ENCODE measurements at places on chromosomes 6 and 20.
A peak's percentile ranks its signal among the peaks of the same experiment; 100 is the strongest.

DNA sequence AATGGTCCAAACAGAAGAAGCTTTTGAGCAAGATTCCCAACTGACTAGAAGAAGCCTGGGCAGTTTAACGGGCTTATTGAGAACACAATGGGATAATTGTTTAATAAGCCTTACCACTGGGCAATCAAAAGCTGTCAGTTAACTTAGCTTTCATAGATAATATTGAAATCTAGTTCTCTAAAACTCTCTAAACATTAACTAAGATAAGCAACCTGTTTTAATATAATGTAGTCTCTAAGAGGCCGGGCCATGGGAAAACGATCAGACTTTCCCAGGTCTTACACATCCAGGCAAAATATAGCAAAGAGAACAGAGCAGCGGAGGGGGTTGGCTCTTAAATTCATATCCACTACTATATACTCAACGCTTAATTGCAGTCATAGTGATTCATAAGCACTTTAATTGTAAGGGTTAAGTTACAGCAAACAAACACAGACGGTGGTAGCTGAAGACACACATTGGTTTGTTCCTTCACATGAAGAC is 128.0 kb upstream of the FAM83B start:
- DNase-seq, result no peak

- no peak for DNase-seq
Observed at GRCh38 chr6:36104836-36105235, 25.5 kb upstream of the MAPK13 start.

DNA sequence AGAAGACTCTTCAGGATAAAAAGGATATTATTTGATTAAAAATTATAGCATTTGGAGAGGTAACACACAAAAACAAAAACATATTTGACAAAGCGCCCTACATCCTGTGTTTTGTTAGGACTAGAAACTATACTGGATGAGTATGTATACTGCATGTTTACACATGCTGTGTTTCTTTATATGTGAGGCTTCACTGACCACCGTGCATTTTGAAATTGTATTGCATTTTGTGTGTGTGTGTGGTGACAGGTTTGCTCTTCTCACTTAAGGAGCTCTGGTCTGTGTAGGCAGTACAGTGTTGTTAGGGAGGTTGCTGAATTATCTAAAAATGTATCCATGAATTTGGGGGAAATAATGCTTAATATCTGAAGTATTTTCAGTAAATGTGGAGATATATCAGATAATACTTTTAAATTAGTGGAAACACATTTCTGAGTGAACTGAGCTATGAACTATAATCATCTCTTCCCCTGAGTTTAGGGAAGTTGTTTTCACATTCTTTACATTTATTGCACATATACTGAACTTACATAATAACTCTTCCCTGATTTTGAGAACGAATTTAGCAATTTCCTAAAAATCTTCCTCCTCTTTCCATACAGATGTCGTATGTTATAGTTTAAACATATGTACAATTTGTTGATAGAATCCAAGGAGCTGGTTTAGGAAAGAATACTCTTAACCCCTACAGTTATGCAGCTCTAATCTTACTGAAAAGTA is 43.3 kb downstream of the TMEM170B start:
- no peak for DNase-seq

GRCh38 chr6:15798533-15799255 is 135.9 kb upstream of the DTNBP1 start:
- no peak for DNase-seq

- DNase-seq, result peak; percentile 21
Observed at GRCh38 chr6:24359640-24360454, 2.0 kb upstream of the DCDC2 start.

GRCh38 chr6:32943864-32944649 is 3.2 kb upstream of the HLA-DMB start:
- no peak for DNase-seq

- DNase-seq, result peak; percentile 92
Observed at GRCh38 chr6:31734821-31735406, 1.4 kb downstream of the CLIC1 start.

DNA sequence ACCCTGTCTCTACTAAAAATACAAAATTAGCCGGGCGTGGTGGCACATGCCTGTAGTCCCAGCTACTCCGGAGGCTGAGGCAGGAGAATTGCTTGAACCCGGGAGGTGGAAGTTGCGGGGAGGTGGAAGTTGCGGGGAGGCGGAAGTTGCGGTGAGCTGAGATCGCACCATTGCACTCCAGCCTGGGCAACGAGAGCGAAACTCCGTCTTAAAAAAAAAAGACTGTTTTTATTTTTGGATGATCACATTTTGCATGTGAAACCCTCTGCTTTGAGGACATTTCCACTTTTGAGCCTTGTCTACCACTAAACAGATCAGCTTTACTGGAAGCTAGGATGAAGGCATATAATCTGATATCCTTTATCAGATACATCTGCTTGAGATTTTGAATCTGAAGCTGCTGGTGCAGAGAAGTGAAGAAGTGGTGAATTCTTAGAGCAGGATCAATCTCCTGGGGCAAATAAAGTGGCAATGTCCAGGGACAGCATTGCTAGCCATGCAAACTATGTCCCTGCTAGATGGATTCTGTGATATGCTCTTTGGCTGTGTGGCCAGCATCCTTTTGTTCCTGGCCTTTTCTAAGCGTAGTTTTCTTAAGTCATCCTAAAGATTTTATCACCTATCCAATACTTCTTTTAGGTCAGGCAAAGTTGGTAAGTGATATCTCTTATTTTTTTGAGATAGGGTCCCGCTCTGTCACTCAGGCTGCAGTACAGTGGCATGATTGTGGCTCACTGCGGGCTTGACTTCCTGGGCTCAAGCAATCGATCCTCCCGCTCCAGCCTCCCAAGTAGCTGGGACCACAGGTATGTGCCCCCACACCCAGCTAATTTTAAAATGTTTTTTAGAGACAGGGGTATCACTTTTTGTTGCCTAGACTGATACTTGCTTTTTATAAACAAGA is 23.3 kb downstream of the RBL1 start:
- no peak for DNase-seq

GRCh38 chr6:125474061-125474460 is 172.3 kb upstream of the HDDC2 start:
- DNase-seq, result no peak

DNA sequence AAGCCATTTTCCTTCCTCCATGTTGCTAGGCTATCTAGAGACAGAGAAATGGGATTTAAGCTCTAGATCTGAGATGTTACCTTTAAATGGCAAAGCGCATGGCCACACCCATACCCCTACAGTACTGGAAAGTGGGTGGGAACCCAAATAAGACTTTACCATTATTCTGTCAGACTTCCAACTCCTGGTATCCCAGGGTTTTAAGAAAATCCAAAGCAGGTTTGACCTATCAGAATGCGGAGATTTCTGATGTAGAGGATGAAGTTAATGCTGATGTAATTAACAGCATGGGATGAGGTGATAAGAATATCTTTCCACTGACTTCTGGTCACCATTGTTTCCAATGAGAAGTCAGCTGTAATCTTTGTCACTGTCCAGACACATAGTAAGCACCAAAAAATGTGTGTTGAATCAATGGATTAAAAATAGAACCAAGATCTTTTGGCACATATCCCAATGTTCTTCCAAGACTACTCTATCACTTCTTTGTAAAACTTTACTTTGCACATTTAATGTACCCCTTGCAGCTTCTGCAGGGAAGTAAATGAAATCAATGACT is 140.8 kb upstream of the INSM1 start:
- DNase-seq, result no peak

- no peak for DNase-seq
Observed at GRCh38 chr6:64429926-64430325, 794.3 kb downstream of the PHF3 start.

DNA sequence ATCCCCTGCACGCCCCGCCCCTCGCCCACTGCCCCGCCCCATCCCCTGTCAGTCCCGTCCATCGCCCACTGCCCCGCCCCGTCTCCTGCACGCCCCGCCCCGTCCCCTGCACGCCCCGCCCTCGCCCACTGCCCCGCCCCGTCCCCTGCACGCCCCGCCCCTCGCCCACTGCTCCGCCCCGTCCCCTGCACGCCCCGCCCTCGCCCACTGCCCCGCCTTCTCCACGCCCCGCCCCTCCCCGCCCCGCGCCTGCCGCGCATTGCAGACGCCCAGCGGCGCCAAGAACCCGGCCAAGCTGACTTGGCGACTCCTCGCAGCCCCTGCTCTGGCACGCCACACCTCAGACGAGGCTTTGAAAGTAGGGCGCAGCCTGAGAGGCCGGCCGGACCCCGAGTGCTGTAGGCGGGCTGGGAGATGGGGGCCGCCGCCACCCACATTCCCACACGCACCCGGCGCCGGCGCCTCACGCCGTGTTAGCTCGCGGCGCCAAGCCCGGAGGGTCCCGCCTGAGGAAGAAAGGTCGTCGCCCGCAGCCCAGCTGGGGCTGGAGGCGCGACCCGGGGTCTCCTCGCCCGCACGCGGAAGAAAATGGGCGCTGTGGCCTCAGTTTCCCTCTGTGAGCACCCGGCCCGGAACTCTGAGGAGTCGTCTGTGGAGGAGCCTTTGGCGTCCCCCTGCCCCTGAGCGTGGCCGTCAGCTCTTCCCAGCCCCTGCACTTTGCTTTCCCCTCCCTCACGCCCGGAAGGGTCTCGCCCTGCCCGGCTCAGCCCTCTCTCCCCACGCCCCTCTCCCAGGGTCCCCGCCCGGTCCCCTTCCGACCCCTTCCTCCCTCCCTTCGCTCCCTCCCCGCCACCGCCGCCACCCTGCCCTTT is at the start of gene RAD21L1:
Gene RAD21L1, plus strand, starts transcription at position 262 of the 872 bp plus-strand sequence. CDS start 2,410 bp downstream, outside the sequence.
- peak; percentile 94 for DNase-seq

DNA sequence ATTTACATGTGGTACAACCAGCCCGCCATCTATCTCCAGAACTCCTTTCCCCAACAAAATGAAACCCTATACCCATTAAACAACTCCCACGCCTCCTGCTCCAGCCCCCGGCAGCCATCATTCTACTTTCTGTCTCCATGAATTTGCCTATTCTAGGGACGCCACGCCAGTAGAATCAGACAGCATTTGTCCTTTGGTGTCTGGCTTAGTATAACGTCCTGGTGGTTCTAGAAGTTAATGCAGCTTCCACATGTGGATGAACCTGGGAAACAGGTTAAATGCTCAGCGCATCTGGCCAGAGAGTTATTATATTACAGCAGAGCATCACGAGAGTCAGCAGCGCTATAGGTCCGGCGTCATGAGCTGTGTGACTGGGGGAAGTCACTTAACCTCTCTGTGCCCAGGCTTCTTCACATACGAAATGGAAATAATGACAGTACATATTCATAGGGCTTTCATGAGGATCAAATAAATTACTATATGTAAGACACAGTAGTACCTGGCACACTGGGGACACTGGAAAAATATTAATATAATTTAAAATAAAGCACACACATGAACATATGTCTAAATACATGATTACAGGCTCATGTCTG is 178.7 kb upstream of the TAB2 start:
- DNase-seq, result no peak

- DNase-seq, result no peak
Observed at GRCh38 chr6:33839399-33840047, 35.7 kb upstream of the MLN start.

GRCh38 chr6:7532232-7532631 is 9.2 kb upstream of the DSP start:
- DNase-seq, result peak; percentile 67

All from lower leg skin (tissue), 4 donors.